D721Med (cell line): ENCODE measurements at places on chromosomes 2 and 18.

DNA sequence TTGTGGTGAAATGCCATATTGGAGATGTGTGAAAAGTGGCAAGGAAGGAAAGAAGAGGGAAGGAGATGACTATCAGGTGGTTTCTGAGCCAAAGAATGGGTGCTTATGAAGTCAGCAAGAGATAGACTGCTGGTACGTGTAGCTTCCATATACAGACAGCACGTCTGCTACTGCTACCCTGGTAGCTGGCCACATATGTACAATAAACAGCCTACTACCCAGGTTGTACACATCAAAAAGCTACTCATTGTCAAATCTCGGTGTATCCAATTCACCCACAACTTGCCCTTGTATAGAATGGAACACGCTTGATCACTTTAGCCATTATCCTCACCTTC, 761.8 kb downstream of the LRRTM4 start:
- DNase-seq, result no peak

GRCh38 chr18:29248805-29249204, 1071.9 kb upstream of the CDH2 start:
- no peak for DNase-seq

- no peak for DNase-seq
Measured at GRCh38 chr2:84996909-84997308, 25.9 kb downstream of the KCMF1 start.

- no peak for DNase-seq
Measured at GRCh38 chr2:224781400-224781799, 65.2 kb upstream of the CCDC195 start.

- no peak for DNase-seq
Measured at GRCh38 chr2:109374548-109375130, 239.1 kb downstream of the SEPTIN10 start.

DNA sequence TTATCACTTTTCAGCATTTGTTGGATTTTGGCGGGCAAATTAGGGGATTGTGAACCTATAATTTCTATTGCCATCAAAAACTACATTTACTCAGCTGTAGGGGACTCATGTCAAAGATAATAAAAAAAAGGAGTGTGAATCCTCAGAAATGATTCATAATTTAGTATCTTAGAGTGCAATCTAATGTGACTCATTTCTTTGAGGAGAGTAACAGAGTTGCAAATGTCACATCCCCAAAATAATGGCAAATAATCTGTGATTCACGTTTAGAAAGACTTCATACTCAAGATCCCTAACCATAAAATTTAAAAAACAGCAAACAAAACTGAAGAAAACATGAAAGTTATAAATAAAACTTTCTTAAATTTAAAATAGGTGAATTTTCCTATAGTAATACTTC, 373.0 kb downstream of the CDH2 start:
- no peak for DNase-seq

- DNase-seq, result no peak
Measured at GRCh38 chr2:157414050-157414449, 29.8 kb downstream of the CYTIP start.

DNA sequence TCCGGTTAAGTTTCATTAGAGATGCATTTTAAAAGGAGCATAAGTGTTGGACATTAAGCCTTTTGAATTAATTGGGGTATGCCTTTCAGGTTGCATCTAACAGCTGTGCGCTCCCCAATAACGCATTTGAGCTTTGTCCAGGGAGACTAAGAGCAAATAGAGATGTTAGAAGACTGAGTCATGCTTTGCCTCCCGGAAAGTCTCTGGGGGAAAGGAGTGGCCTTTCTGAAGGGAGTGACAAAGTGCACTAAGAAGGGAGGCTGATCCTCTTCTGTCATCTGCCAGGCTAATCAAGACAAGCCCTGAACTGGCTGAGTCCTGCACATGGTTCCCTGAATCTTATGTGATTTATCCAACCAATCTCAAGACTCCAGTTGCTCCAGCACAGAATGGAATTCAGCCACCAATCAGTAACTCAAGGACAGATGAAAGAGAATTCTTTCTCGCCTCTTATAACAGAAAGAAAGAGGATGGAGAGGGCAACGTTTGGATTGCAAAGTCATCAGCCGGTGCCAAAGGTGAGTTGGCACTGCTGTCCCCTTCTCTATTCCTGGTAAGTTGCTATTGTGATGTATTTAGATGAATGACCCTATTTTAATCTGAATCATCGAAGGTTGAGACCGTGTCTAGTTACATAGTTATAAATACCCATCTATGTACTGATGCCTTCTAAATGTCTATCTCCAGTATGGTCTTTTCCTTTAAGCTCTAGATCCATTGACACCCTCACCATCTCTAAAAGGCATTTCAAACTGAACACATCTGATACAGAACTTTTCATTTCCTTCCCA, 12.1 kb downstream of the TTL start:
- peak; percentile 53 for DNase-seq

GRCh38 chr2:152635635-152636298, 81.5 kb downstream of the PRPF40A start:
- DNase-seq, result peak; percentile 42

GRCh38 chr2:234843411-234843810, 108.4 kb upstream of the SH3BP4 start:
- no peak for DNase-seq

DNA sequence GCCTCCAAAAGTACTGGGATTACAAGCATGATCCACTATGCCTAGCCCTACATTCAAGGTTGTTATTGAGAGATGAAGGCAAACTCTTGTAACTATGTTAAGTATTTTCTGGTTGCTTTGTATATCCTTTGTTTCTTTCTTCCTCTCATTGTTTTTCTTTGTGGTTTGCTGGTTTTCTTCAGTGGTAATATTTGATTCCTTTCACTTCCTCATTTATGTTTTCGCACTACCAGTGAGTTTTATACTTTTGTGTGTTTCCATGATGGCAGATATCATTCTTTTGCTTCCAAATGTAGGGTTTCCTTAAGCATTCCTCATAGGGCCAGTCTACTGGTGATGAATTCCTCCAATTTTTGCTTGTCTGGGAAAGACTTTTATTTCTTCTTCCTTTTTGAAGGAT, 90.2 kb downstream of the NCK2 start:
- no peak for DNase-seq

- DNase-seq, result no peak
Measured at GRCh38 chr2:240918258-240919091, 12.3 kb downstream of the CROCC2 start.

DNA sequence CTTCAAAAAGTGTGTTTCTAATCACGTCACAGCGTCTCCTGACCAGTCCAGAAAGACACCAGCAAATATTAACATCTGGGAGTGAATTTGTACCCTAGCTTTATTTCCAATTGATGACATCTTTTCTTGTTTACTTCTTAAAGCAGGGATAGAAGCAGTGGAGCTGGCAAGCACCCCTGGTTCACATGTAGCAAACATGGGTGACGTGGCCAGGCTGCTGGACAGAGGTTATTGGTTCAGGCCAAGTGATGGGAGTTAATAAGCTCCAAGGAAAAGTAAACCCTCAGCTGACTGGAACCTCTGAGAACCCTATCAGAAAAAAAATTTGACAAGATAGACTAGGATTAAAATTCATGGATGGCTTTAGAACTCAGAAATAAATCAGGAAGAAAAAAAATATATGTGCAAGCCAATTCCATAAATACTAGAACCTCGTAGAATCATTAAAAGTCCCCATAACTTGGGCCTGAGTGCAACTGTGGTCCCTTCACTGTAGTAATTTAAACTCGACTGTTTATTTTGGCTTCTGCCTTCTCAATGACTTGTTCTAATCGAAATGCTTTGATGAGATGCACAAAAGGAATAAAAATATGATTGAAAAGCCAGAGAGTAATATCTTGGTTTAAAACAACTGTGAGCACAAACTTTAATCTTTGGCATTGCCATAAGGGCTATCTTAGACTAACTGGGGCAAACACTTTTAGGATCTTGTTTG, 121.5 kb upstream of the CTAGE1 start:
- DNase-seq, result no peak

DNA sequence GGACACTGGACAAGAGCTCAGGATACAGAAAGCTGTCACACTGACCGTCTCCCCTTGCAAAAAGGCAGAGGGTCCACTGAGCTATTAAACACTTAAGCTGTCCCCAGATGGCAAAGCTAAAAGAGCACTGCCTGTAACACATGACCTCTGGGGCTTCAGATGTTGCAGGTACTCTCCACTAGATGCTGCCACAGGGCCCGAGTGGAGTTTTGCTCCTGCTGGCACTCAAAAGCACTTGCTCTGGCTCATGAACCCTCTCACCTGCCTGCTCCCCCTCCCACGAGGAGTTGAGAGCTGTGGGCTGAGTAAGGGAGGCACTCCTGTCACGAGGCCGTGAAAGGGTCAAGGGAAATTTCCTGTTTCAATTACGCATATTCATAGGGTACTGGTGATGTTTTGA, 227.9 kb downstream of the PRKCE start:
- DNase-seq, result no peak

- no peak for DNase-seq
Measured at GRCh38 chr18:56121669-56122068, 516.7 kb downstream of the TXNL1 start.

- no peak for DNase-seq
Measured at GRCh38 chr18:45556222-45556621, 59.1 kb upstream of the SLC14A2 start.
